CD8-positive, alpha-beta memory T cell (primary cell): ENCODE measurements at places on chromosomes 4 and X. TPM values are rescaled to one million over a fixed set of nuclear protein-coding genes. Genes with fewer than 3 reads are reported as not detected.

GRCh38 chr4:138410266-138410665 is 168.1 kb upstream of the SLC7A11 start:
- H3K27ac ChIP-seq = no peak overlapping the region
- no peaks in the 10 kb centered on the region for H3K36me3 ChIP-seq
- H3K4me1 ChIP-seq = no peaks in the 10 kb centered on the region
- H3K27me3 ChIP-seq = no peaks in the 10 kb centered on the region

DNA sequence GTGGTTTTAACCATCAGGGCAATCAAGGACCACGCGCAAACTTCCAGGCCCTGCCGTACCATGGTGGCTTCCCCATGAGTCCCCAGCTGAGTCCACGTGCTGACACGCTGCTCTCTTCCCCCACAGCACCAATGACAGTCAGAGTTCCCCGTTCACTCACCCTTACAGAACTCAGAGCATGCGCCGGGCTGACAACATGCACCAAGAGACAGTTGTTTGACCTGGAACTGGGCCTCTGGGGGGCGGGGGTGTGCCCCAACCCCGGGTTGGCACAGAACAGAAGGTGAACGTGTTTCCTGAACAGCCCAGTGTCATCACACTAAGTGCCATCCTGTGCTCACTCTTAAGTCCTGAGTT is 29.4 kb downstream of the IRF2 start:
- peaks cover 3% of the 10 kb centered on the region for H3K36me3 ChIP-seq
- peaks cover 76% of the 10 kb centered on the region for H3K4me1 ChIP-seq
- no peak for DNase-seq
- H3K4me3 ChIP-seq = no peak overlapping the region

DNA sequence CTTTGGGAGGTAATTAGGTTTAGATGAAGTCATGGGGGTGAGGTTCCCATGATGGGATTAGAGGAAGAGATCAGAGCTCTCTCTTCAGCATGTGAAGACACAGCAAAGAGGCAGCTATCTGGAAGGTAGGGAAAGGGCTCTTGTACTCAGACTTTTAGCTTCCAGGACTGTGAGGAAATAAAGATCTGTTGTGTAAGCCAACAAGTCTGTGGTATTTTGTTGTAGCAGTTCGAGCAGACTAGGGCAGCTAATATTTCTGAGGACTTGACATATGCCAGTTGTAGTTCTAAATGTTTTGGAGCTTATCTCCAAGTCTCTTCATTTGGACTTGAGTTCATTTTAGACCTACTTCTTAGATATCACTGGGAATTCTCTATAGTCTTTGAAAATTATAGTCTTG is 137.3 kb upstream of the PDE5A start:
- H3K36me3 ChIP-seq = no peaks in the 10 kb centered on the region
- no peak overlapping the region for H3K27ac ChIP-seq
- H3K4me1 ChIP-seq = no peaks in the 10 kb centered on the region
- no peak for DNase-seq
- no peaks in the 10 kb centered on the region for H3K27me3 ChIP-seq

The ARAP2 gene
- 49.7 TPM for total RNA-seq

- no peaks in the 10 kb centered on the region for H3K36me3 ChIP-seq
- no peaks in the 10 kb centered on the region for H3K4me1 ChIP-seq
- DNase-seq = no peak
- H3K27ac ChIP-seq = no peak overlapping the region
Observed at GRCh38 chr4:70772929-70773555, 51.3 kb downstream of the RUFY3 start.

The BEND4 gene
- 3.2 TPM for total RNA-seq

GRCh38 chr4:87024201-87024600 is 89.4 kb downstream of the AFF1 start:
- no peaks in the 10 kb centered on the region for H3K27me3 ChIP-seq
- peaks cover 21% of the 10 kb centered on the region for H3K4me1 ChIP-seq
- no peak overlapping the region for H3K4me3 ChIP-seq
- no peak overlapping the region for H3K27ac ChIP-seq

DNA sequence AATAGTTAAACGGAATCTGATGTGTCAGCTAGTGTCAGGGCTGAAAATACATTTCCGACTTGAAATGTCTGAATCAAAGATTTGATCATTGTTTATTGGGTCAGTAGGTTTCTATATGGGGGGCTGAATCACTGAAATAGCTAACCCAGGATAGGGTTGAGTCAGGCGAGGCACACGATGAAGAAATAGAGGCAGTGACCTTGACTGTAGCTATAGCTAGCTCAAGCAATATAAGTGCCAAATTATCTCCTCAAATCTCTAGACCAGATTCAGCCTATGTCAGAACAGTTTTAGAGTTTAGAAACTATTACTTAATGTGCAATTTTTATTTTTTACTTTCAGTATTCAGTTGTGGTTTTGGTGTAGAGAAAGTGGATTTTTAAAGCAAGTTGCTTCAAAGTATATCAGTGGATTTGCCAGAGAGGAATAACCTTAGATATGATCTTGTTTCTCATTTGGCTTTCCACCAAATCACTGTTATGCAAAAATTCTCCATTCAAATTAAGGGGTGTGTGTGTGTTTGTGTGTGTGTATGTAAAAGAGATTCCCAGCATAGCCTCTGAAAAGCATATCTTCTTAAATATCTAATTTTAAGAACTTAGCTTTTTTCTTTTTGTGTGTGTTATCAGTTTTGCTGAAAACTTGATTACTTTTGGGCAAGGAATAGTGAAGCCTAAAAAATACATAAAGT is 100.3 kb upstream of the RPL34 start:
- no peak overlapping the region for H3K4me3 ChIP-seq
- H3K27ac ChIP-seq = no peak overlapping the region
- no peak for DNase-seq
- H3K4me1 ChIP-seq = peaks cover 7% of the 10 kb centered on the region

The DGAT2L6 gene
- not detected for total RNA-seq

The C4orf51 gene
- total RNA-seq = not detected

DNA sequence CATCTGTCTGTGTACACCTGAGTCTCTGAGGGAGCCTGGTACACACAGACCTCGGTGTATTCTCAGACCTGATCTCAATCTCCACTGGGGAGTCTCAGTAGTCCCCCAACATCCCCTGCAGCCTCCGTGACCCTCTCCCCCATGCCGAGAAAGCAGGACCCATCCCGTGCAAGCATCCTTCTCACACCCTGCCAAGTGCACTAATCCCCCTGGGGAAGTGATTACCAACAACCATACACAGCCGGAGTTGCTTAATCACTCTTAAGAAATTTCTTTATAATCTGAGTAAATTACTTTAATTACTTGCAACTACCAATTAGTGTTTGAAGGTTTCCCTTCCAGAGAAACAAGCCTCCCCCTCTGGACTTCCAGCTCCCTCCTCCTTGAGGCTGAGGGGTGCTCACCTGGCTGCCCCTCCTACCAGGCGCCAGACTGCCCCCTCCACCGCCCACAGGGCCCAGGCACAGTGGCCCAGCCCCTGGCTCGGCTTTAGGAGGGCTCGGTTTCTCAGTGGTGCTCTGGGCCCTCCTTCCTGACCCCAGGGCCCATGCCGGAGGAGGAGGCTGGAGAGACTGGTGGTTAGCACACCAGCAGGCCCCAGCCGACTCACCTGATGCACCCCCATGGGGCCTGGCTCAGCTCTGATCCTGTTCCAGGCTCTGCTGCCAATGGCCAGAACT is 43.8 kb downstream of the PJA1 start:
- no peak for DNase-seq
- H3K27me3 ChIP-seq = no peaks in the 10 kb centered on the region
- H3K4me3 ChIP-seq = no peak overlapping the region
- H3K36me3 ChIP-seq = no peaks in the 10 kb centered on the region
- H3K27ac ChIP-seq = no peak overlapping the region

GRCh38 chr4:188201851-188202250 is 62.6 kb downstream of the TRIML1 start:
- H3K4me1 ChIP-seq = no peaks in the 10 kb centered on the region
- no peak overlapping the region for H3K4me3 ChIP-seq
- H3K27me3 ChIP-seq = no peaks in the 10 kb centered on the region
- H3K27ac ChIP-seq = no peak overlapping the region
- no peak for DNase-seq

- no peaks in the 10 kb centered on the region for H3K27me3 ChIP-seq
- no peaks in the 10 kb centered on the region for H3K4me1 ChIP-seq
- H3K4me3 ChIP-seq = no peak overlapping the region
- no peak for DNase-seq
- H3K36me3 ChIP-seq = no peaks in the 10 kb centered on the region
Observed at GRCh38 chr4:134365852-134366251, 164.3 kb upstream of the PABPC4L start.

GRCh38 chr4:133683967-133684366 is 517.6 kb downstream of the PABPC4L start:
- no peak for DNase-seq
- no peaks in the 10 kb centered on the region for H3K4me1 ChIP-seq
- no peaks in the 10 kb centered on the region for H3K27me3 ChIP-seq

- no peaks in the 10 kb centered on the region for H3K36me3 ChIP-seq
- H3K27me3 ChIP-seq = no peaks in the 10 kb centered on the region
Observed at GRCh38 chr4:3784454-3785291, 18.5 kb downstream of the ADRA2C start.

GRCh38 chr4:162969194-162969593 is 197.5 kb downstream of the NAF1 start:
- H3K36me3 ChIP-seq = no peaks in the 10 kb centered on the region
- H3K27me3 ChIP-seq = no peaks in the 10 kb centered on the region
- no peak for DNase-seq
- H3K4me3 ChIP-seq = no peak overlapping the region

GRCh38 chr4:36385951-36386571 is 104.6 kb downstream of the DTHD1 start:
- peak overlapping the region; percentile 0 for H3K4me3 ChIP-seq
- peaks cover 22% of the 10 kb centered on the region for H3K4me1 ChIP-seq
- peak overlapping the region; percentile 18 for H3K27ac ChIP-seq
- no peaks in the 10 kb centered on the region for H3K27me3 ChIP-seq

The SEC24D gene
- total RNA-seq = 24.3 TPM

The HSFX3 gene
- not detected for total RNA-seq

The F9 gene
- not detected for total RNA-seq

GRCh38 chr4:10746371-10747171 is 62.0 kb upstream of the CLNK start:
- H3K27me3 ChIP-seq = no peaks in the 10 kb centered on the region
- DNase-seq = no peak
- H3K4me1 ChIP-seq = no peaks in the 10 kb centered on the region
- H3K4me3 ChIP-seq = no peak overlapping the region

The PARM1 gene
- not detected for total RNA-seq

DNA sequence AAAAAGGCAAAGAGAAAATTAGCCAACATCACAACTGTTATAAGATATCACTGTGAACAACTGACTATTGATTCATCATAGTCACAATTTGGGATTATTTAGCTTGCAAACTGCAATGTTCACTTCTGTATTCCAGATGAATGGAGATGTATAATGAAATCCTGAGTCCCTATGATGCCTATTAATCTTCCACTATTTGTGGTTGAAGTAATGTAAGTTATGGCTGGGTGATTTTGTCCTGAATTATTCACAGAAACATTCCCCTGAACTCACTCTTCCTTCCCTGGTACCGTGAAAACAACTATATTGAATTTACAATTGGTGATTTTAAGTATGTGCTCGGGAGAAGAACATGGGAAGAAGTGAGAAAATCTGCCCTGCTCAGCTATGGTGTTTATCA is 50.8 kb upstream of the NPFFR2 start:
- no peak for DNase-seq
- no peaks in the 10 kb centered on the region for H3K4me1 ChIP-seq
- H3K27me3 ChIP-seq = no peaks in the 10 kb centered on the region
- no peak overlapping the region for H3K27ac ChIP-seq
- no peaks in the 10 kb centered on the region for H3K36me3 ChIP-seq
